ENCODE measurements at places on chromosomes 5 and 9.

DNA sequence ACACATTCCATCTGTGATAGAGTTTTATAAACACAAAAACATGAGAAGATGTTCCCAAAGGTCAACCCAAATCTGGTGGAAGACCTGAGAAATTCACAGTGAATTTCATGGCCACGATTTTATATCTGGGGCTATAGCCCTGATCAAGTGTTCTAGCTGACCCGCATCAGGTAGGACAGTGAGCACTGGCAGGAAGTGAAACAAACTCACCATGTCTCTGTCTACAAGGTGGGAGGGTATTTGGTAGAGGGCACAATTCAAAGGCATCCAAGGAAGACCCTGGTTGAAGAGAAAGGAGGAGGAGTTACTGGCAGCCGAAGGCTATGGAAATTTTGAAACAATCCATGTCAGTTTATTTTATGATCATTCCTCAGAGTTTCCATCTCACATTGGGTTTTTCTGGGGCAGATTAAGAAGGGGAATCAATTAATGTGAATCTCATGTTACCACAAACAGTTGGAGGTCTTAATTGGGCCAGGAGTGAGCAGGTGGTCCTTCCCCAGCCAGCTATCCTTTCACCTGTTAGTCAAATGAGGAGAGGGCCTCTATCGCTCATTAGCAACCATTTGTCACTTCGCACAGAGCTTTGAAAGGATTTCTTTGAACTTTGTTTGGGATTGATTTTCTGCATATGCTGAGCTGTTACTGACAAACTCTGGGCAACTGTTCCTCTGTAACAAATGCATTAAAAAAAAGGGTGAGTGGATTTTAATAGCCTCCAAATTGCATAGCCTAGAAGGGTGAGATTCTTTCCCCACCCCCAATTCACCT, 612.0 kb upstream of the CLINT1 start:
- no peak for DNase-seq

DNA sequence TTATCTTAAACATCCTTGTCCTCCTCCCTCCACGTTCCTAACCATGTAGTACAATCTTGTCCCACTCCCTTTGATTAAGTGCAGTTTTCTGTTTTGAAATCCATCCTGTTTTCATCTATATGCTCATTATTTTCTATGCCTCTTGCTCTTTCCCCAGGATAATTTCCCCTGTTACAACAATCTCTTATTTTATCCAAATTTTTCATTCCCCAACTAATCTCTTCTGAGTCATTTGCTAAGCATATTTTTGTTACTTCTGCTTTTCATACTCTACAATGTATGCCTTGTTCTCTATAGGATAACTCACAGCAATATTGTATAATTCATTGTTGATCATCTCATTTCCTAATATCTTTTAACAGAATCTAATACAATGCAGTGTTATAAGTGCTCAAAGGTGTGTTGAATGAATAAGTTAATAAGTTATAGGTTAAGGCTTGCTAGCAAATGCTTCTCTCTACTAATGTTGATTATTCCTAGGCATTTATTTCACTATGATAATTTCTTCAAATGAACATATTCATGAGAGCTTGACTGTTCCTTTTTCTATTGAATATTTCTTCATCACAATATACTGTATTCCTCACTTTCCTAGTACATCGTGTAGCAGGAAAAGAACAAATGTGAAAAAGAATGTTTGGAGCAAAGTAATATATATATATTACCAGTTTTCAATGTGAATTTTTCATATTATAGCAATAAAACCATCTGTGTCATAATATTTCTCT, 1.5 kb downstream of the OMD start:
- DNase-seq = no peak

DNA sequence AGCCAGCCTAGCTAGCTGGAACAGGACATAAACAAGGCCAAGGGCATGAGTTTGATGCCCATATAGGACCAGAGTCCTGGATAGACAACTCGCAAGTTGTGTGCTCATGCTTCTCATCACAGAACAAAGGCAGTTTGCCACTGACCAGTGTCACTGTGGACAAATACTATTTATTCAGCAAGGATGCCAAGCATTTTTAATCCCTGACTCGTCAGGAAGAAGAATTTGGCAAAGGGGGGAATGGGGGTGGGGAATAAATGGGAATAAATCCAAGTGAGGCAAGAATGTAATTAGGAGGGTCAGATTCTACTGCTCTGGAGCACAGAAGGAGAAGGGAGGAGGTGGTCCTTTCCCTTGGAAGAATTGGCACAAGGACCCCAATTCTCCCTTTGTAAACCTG, 46.8 kb upstream of the ANKRD55 start:
- no peak for DNase-seq

- no peak for DNase-seq
Observed at GRCh38 chr5:171647043-171647903, 138.3 kb upstream of the SMIM23 start.

- DNase-seq = no peak
Observed at GRCh38 chr5:139872851-139873794, 77.5 kb downstream of the PSD2 start.

DNA sequence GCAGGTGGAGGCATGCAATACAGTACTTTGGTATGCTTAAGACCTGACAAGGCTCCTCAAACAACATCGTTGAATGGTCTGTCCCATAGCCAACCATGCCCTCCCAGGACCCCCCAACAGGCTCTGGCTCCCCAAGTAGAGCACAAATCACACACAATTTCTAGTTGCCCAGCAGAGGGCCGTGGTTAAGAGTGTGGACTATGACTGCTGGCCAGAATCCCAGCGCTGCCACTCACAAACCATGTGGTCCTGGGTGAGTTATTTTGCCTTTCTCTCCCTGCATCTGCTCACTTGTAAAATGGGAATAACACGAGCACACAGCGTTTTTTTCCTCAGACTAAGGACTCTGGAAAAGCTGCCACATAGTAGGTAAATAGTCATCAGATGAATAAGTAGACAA, 6.5 kb downstream of the CKMT2 start:
- no peak for DNase-seq

GRCh38 chr5:159184858-159185381, 24.4 kb downstream of the RNF145 start:
- DNase-seq = no peak

DNA sequence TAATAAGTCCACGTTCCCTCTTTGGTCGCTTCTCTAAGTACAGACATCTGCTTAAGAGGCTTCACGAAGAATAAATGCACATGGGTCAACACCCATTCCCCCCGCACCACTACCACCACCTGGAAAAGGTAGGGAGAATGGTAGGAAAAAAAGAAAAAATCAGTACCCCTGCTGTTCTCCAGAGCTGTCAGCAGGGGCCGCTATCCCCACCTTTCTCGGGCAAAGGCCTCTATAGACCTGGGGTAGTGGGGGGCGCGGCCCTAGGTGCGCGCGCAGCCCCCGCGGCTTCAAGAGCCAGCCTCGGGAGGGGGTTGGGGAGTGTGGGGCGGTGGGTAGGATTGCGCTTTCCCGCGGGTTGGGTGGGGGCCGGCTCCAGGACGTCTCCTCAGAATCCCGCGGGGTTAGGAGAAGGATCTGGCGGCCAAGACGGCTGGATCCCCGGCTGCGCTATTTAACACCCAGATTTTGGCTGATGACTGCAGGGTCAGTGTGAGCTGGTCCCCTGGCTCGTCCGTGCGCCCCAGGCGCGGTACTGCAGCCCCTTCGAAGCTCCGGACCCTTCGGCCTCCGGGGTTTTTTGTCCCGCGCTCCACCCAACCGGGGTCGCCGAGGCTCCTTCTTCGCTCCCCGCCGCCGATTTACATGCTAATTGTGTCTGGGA, 1.6 kb upstream of the SEMA6A start:
- peak; percentile 76 for DNase-seq

GRCh38 chr5:58187432-58188261, 272.2 kb downstream of the PLK2 start:
- DNase-seq = no peak

DNA sequence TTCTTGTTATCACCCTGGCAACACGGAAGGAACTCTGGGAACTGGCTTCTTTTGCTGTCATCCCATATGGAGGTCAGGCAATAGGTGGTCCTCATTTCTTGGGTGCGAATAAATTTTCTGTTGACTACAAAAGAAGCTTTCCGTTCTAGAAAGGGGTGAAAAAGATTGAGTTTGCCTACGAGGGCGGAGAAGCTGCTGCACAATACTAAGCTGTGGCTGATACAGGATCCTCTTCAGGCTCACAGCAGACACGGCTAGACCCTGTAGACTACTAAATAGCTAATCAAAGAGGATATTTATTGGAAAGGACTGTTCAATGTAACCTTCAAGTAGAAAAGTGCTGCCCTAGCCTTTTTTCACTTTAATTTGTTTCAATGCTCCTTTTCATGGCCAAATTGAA, 58.1 kb downstream of the TJP2 start:
- no peak for DNase-seq

DNA sequence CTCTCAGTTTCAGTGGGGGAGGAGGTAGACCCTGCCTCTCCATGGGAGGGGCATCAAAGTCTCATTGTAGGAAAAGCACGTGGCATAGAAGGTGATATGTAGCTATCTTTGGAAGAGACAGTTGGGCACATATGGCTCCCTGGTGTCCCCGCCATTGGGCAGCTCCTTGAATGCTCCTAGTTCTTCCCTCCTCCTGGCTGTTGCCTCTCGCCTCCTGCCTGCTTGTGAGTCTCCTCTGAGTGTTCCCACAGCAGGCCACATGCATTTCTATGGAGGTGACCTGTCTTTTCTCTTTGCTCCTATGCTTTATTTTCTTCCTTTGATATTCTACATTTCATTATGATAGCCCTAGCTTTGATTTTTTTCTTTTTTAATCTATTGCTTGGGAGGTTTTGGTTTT, 138.5 kb downstream of the ARHGAP26 start:
- DNase-seq = no peak

GRCh38 chr5:3508395-3508794, 87.2 kb upstream of the IRX1 start:
- DNase-seq = no peak

GRCh38 chr5:119302916-119303897, 52.6 kb upstream of the TNFAIP8 start:
- DNase-seq = no peak

GRCh38 chr5:56760723-56761122, 54.6 kb upstream of the MAP3K1 start:
- DNase-seq = no peak

All from cerebellum (tissue), 4 donors.